ENCODE measurements at places on chromosomes 1 and 21. TPM values are rescaled to one million over a fixed set of nuclear protein-coding genes. Genes with fewer than 3 reads are reported as not detected.

- DNase-seq: no peak
These were observed 146.6 kb downstream of the SPATA46 start for GRCh38 chr1:162230096-162230495.

GRCh38 chr1:31595836-31596736 lies 19.8 kb downstream of the TINAGL1 start:
- DNase-seq: no peak

- no peak for DNase-seq
These were observed 136.6 kb upstream of the VANGL1 start for GRCh38 chr1:115505148-115505571.

DNA sequence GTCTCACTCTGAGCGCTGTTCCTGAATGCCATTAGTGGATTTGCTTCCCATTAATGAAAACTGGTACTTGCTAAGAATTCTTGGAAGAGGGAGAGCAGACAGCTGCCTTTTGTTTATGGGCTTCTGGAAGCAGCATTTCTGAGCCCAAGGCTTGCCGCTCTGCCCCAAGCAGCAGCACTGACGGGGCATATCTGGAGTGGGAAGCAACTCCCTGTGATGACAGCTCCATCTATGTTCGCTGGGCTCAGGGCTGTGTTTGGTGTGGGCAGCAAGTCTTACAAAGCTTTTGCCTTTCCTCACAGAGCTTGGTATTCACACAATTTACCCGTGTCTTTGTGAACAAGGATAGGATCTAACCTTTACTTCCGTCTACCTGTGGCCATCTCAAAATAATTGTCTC lies 72.2 kb downstream of the DDX20 start:
- no peak for DNase-seq

DNA sequence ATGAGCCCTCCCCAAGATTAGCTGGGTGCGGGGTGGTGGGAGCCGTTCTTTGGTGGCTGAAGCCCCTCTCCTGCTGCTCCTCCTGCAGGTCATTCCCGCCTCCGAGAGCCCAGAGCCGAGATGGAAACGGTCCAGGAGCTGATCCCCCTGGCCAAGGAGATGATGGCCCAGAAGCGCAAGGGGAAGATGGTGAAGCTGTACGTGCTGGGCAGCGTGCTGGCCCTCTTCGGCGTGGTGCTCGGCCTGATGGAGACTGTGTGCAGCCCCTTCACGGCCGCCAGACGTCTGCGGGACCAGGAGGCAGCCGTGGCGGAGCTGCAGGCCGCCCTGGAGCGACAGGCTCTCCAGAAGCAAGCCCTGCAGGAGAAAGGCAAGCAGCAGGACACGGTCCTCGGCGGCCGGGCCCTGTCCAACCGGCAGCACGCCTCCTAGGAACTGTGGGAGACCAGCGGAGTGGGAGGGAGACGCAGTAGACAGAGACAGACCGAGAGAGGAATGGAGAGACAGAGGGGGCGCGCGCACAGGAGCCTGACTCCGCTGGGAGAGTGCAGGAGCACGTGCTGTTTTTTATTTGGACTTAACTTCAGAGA lies 448 bp downstream of the G0S2 start:
- no peak for DNase-seq

DNA sequence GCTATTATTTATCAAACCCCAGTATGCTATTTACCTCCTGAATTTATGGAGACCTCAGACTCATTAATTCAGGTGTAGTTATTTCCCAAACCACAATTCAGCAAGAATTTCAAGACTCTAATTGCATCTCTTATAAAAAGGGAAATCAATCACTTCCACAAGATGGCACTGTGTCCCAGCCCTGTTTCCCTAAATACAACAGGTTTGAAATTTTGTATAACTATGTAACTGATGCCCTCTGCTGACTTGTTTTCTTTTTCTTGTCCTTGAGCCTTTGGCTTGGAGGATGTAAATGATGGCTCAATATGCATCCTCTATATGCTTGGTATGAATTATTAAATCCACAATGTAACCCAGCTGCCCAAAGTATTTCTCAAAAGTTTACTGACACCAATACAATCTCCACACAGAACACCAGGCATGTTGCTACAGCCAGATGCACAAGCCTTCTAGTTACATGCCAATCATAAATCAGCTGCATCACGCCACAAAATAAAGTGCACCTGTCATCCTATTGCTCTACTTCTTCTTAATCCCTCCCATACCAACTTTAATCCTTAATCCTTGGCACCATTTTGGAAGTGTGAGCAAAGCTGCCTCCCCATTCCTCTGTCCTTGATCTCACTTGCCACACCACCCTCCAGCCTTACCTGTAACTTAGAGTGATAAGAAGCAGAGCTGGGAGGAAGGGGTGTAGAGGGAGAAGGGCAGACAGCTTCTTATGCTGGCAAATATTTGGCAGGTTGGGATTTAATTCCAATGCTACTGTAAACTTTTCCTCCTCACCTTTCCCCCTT lies 9.0 kb downstream of the C1orf105 start:
- peak; percentile 69 for DNase-seq

DNA sequence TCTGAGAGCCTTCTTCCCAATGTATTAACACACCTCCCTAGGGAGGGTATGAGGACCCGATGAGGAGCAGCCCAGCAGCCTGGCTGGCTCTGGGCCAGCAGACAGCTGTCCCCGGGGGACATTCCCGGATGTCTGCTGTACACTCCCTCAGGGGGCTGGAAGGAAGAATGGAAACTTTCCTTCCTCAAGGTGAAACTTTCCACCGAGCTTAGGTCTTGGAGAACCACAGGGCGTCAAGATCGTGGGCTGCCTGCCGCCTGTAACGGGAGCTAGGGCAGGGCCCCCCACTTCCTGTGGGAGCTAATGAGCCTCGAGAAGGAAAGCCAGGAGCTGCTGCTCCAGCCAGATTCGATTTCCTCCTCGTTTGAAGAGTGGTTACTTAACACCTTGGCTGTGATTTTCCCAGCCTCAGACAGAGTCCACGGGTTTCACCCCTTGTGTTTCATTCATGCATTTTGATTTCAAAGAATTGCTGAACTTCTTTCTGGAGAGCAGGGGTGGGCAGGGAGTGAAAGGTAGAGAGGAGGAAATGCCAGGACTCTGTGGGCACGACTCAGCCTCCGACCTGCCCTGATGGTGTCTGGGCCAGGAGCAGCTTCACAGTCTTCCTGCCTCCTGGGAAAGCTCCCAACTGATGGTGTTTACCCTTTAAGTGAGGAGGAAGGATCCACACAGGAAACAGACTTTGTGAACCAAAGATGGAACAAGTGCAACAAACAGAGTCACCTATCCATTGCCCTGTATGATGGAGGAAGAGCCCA lies 29.7 kb downstream of the UBE2T start:
- no peak for DNase-seq

DNA sequence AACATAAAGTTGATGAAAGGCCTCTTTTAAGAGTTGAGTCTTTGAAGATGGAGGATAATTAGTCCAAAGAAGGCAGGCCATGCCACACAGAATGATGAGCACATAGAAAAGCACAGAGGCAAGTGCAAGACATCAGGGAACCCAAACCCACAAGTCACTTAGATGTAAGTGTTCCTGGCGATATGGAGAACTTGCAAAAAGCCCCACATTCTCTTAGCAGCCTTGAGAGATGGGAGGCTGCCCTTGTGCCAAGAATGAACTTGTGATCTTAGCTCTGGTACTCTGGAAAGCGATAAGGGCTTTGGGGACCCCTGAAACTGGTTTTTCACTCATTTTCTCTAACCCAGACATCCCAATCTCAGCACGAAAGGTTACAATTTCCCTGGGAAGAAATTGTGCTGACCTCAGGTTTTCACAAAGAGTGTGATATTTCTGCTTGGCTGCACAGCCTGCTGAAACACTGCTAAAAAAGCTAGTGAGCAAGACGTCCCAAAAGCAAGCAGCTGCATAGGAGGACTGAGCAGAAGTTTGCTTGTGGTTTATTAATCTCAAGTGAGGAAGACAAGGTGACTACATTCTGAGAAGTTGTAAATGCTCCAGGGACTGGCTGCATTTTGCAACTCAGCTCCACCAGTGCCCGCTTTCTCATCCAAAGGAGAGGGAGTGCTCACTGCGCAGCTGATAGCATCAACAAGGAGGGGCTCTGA lies 496.9 kb upstream of the CAMK1G start:
- DNase-seq: no peak

- DNase-seq: no peak
These were observed 38.7 kb downstream of the GJA5 start for GRCh38 chr1:147721716-147722115.

- no peak for DNase-seq
These were observed 11.8 kb downstream of the LRRC8D start for GRCh38 chr1:89832496-89833127.

RXFP4 gene
- polyA plus RNA-seq: not detected

SYNC gene
- 48.6 TPM for polyA plus RNA-seq

KIF2C gene
- polyA plus RNA-seq: 9.8 TPM

FAM89A gene
- polyA plus RNA-seq: 7.9 TPM

RUSC1 gene
- 27.9 TPM for polyA plus RNA-seq

SPRR1A gene
- not detected for polyA plus RNA-seq

PPP2R5A gene
- 27.7 TPM for polyA plus RNA-seq
